ENCODE measurements at places on chromosomes 5 and 9.

DNA sequence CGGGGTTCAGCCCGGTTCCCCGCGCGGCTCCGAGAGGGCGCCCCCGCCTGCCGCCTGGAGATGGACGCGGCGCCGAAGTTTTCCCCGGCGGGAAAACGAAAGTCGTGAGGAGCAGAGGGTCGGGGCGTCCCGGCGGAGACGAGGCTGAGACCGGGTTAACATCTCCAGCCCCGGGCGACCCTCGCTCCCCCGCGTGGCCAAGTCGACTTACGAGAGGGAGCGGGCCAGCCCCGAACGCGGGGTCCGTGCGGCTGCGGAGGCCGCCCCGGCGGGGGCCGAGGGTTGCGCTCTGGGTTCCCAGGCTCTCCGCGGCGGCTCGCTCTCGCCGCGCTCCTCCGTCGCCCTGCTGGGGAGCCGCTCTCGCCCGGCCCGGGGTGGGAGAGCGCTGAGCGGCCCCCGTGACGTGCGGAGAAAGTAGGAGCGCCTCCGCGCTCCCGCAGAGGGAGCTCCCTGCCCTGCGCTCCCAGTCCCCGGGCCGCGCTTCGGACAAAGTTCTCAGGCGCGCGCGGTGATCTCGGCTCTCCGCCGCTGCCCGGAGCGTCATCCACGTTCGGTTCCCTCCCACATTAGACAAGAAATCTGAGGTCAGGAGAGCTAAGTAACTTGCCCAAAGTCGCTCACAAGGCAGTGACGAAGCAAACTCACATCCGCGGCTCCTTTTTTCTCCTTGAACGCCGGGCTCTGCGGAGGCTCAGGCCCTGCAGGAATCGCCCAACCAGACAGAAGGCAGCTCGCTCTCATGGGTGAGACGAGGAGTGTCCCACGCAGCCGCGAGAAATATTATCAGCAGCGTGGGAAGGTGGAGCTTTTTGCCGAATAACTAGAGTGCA, 1.2 kb upstream of the GCNT4 start:
- DNase-seq = no peak

DNA sequence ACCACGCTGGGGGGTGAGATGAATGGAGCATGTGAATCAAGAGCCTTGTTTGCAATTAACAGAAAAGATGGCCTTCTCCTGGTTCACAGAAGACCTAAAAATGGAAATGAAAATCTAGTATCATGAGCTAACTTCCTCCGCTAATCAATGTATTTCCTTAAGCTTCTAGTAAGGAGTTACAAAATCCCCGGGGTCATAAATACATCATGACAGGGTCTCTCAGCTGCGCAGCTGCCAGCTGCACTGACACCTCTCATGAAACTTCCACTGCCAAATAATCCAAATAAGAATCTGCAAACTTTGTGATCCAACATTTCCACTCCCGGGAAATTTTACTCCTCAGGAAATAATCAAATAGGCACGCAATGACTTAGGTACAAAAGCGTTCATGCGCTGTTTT, 11.9 kb downstream of the MYO10 start:
- no peak for DNase-seq

GRCh38 chr5:131279204-131279603, 15.4 kb downstream of the CDC42SE2 start:
- no peak for DNase-seq

DNA sequence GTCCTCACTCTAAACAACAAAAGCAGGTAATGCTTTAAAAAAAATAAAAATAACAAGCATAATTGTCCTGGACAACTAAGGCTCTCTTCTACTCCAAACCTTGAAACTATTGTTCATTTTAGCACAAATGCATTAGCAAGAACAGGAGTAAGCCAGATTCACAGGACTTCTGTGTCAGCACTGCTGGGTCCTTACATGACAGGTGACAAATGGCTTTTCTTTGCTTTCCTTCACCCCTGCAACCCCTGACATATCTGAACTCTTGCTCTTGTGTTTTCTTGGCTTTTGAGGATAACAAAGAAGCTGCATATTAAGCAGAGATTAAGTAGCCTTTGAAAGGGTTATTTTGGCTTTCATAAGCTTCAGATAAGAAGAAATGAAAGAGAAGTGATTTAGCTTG, 71.1 kb downstream of the ZNF474 start:
- no peak for DNase-seq

DNA sequence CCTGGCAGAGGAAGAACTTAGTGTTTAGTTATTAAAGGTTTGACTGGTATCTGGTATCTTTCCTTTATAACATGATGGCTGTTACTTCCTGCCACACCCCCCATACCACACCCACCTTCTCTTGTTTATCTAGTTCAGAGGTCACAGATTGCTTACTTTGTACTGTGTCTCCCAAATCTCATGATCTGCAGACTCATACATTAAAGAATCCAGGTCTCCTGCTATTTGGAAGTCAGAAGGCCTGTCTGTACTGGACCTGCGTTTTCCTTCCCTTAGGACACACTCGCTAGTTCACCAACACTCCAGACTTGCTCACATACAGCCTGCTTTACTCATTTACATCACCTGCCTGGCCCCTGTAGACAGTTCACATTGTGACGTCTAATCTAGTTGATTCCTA, 39.3 kb downstream of the NUDT12 start:
- no peak for DNase-seq

- DNase-seq = no peak
Measured at GRCh38 chr9:113258282-113258681, 17.1 kb downstream of the CDC26 start.

GRCh38 chr5:111461255-111461671, 51.1 kb downstream of the STARD4 start:
- DNase-seq = no peak

GRCh38 chr9:27472195-27472594, 51.9 kb upstream of the IFNK start:
- DNase-seq = no peak

- no peak for DNase-seq
Measured at GRCh38 chr5:172065431-172066065, 59.1 kb upstream of the FBXW11 start.

DNA sequence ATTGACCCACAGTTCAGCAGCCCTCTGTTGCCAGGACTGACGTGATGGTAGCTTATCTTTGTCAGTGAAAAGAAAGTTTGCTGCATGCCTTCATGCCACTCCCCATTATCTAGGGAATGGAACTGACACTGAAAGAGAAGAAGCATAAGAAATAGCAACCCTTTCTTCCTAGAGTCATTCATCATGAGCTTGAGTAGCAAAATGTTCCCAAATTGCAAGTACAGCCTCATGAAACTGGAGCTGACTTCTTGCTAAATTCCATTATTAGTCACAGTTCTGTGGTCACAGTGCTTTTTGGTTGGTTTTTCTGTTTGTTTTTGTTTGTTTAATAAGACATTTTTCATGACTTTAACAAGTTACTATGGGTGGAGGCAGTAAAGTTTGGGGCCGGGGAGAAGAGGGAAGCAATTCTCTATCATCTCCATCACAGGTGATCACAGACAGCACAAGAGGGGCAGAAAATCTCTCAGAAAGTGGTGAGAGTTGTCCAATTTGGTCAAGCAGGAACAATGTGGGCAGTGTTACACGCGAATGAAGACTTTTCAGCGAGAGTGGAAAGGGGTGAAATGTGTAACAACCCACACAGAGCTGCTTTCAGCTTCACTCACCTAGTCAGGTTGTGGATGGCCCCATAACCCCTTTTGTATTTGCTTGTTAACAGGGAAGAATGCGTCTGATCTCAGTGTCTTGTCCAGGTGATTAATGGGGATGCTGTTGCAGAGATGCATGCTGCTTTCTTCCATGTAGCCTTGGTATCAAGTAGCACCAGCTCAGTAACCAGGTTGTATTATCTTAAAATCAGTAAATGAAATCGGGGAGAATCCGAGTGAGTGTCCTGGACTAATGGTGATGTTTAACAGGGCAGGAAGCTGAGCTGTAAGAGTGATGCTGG, 440.4 kb downstream of the DMRT2 start:
- DNase-seq = no peak

DNA sequence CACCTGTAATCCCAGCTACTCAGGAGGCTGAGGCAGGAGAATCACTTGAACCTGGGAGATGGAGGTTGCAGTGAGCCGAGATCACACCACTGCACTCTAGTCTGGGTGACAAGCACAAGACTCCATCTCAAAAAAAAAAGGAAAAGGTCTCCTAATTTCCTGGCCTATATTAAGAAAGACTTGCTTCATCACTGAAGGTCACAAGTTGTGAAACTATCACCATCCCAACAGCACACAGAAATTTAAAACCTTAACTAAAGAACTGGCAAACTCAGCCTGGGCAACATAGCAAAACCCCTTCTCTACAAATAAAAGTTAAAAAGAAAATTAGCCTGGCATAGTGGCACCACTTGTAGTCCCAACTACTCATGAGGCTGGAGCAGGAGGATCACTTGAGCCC, 17.2 kb downstream of the FRMD3 start:
- DNase-seq = no peak

- DNase-seq = no peak
Measured at GRCh38 chr5:119400245-119400644, 44.4 kb downstream of the TNFAIP8 start.

DNA sequence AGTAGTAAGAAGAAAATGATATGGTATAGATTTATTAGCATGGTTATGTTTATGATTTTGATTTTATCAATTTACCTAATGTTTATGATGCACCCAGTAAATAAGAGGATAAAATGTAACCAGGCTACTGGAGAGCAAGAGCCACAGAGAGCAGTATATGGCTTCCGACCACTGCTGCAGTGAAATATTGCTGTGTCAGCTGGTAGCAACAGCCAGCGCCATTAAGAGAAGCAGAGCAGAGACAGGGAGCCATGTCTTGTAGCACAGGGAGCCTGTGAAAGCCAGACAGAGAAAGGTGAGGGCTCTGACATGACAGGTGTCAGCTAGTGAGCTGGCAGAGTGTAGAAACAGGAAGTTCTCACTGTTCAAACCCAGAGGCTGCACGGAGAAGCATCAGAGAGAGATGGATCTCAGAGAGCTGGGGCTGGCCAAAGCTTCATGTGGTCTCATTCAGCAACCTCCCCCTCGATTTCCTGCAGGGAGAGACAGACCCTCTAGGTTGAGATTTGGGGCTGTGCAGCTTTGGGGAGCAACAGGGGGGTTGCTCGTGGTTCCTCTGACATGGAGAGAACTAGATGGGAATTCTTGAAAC, 202.1 kb downstream of the MED10 start:
- DNase-seq = no peak

All from NK-92 treated with Interleukin-12 subunit alpha and Interleukin-12 subunit beta, amount 100 ng/mL, for 24 hours (cell line).